ENCODE measurements at places on chromosomes 6 and 20. TPM values are rescaled to one million over a fixed set of nuclear protein-coding genes. Genes with fewer than 3 reads are reported as not detected.

DNA sequence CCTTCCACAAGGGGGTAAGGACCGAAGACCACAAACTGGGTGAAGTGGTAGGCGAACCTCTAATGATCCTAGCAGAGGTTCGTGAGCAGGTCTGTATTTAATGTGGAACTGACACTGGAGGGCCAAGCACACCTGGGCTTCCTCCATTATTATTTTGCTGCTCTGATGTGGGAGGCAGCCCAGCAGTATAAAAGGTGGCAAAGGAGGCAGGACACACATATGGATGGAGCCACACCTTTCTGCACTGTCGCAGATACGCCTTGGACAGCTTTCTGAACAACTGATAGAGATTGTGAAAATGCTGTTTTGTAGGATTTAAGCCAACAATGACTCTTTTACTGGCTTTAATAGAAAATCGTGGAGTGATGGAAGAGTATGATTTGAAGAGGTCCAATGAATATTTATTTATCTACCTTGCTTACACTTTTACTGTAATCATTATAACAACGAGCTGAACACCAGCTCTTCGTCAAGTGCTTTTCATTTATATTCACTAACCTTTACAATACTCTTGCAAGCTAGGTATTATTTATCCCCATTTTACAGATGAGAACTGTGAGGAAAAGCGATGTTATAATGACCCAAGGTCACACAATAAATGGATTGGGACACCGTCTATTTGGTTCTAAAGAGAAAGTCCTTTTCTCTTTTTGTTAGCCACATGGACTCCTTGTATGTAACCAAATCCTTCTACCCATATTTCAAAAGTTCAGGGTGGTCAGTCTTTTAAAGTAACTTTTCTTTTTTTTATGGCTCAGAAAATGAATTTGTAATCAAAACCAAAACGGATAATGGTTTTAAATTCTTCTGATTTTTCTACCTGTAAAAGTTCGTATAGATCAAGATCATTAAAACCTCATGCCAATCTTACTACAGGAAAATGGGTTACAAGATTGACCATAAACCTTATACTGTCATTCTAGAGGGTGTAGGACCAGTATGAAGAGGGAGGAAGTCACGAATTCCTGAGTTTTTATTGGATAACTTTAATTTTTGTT is 116.9 kb downstream of the UTRN start:
- DNase-seq: no peak

GRCh38 chr20:7346562-7346961 is 579.1 kb downstream of the BMP2 start:
- no peak for DNase-seq

DNA sequence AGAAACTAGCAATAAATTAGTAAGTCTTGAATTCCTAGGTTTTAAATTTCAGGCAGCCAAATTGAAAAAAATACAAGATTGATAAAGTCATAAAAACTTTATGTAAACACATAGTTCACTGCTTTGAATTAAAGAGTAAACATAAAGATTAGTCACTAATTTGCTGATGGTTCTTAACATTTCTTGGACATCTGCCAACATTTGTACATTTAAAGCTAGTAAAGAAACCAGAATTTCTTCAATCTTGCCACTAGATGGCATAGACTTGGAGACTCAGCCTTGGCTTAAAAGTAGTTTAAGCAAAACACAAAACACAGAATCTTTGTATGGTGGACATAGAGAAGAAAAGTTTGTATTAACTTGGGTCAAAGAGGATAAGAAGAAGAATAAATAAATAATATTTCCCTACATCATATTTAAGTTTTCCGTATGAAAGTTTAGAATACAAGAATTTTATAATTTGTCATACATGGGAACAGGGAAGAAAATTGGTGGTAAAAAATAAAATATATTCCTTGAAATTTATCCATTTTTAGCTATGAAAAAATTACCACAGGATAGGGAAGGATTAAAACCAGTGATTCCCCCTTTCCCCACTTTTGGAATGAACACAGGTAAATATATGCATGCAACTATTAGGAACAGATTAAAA is 41.7 kb upstream of the FAM135A start:
- no peak for DNase-seq

Gene VGLL2
- total RNA-seq: not detected

Gene SLC13A3
- 10.7 TPM for total RNA-seq

GRCh38 chr6:119312875-119313338 is 36.7 kb downstream of the MAN1A1 start:
- no peak for DNase-seq

Gene BPIFA1
- not detected for total RNA-seq

GRCh38 chr6:157093536-157093935 is 229.8 kb downstream of the TMEM242 start:
- no peak for DNase-seq

DNA sequence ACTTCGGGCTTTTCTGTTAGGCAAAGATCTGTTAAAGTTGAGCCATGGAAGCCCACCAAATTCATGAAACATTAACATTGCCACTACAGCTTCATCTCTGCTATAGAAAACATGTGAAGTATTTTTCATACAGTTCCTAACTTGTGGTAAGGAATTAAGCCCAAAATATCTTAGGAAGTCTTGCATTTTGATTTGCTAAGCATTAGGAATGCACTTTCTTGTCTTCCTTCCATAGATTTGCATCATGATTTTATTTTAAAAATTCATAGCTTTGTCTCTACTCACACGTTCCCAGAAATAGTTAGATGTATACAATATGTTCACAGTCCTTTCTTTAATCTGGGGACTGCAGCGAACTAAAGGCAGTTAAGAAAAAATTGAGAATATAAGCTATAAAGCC is 325.6 kb downstream of the CENPW start:
- no peak for DNase-seq

Gene KCNB1
- total RNA-seq: 0.83 TPM

DNA sequence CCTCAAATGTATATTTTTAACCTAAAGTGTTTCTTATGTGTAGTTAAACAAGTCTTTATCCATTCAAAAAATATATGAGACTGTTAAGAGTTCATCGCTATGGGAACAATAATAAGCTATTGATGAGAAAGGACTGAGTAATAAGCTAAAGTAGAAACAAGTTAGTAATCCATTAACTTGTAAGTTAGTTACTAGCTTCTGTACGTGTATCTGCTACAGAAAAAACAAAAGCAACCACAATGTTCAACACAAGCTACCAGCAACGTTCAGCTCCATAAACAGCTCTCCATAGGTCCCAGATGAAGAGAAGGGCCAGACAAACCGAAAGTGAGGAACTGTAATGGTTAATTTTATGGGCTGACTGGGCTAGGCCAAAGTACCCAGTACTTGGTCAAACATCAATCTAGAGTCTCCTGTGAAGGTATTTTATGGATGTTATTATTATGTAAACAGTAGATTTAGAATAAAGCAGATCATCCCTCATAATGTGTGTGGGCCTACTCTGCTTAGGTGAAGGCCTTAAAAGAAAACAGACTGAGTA is 33.8 kb upstream of the FAM135A start:
- DNase-seq: no peak

GRCh38 chr6:161480421-161481155 is 206.7 kb upstream of the AGPAT4 start:
- no peak for DNase-seq

DNA sequence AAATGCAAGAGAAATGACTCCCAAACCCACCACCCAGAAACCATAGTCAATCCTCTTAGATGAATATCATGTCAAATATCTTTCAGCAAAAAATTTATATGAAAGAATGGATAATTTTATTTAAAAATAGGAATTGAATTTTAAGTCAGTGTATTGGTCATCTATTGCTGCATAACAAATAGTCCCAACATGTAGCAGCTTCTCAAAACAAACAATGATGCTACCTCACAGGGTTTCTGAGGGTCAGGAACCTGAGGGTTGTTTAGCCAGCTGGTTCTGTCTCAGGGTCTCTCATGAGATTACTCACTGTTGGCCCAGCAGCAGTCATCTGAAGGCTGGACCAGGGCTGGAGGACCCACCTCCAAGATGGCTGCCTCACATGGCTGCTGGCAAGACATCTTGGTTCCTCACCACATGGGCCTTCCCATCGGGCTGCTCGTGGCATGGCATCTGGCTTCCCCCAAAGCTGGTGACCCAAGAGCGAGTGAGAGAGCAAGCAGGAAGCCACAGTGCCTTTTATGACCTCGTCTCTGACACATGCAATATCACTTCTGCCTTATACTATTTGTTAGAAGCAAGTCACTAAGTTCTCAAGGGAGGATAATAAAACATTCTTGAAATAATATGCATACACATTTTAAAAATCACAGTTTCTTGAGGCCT is 36.3 kb downstream of the BANF2 start:
- DNase-seq: no peak

Gene GNAS-AS1
- not detected for total RNA-seq

DNA sequence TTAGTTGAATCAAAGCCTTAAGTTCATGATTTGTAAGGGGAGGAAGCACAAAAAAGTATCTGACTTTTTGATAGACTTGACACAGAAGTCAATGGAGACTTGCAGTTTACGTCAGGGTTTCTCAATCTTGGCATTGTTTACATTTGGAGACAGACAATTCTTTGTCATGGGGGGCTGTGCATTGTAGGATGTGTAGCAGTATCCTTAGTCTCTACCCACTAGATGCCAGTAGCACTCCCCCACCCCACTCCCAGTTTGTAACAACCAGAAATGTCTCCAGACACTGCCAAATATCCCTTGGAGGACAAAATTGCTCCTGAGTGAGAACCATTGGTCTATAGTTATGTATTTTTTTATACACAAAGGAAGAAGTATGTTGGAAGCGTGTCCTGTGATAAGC is 434.1 kb downstream of the RFPL4B start:
- no peak for DNase-seq

Gene RFX6
- total RNA-seq: 0.83 TPM

DNA sequence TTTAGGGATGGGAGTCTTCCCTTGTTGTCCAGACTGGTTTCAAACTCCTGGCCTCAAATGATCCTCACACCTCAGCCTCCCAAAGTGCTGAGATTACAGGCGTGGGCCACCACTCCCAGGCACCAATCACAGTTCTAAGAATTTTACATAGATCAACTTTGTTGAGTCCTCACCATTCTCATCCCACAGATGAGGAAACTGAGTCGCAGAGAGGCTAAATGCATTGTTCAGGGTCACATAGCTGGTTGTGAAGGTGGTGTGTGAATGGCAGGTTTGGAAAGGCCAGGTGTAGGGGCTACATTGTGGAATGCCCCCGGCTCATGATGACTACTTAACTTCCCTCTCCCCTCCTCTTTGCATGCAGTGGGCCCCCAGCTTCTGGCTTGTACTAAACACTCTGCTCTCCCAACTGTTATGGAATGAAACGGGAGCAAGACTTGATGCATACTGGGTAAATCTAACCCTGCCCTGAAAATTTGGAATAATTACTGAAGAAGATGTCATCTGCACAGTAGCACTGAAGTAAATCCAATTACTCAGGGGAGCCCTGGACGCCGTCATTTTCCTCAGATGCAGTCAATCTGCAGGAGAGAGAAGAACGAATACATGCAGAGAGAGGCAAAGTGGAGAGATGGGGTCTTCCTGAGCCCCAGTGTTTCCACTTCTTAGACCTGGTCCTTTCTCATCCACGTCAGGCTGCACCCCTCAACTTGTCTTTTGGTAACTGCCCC is 102.3 kb upstream of the ZNF217 start:
- DNase-seq: no peak

Gene ZKSCAN3
- 2.5 TPM for total RNA-seq

DNA sequence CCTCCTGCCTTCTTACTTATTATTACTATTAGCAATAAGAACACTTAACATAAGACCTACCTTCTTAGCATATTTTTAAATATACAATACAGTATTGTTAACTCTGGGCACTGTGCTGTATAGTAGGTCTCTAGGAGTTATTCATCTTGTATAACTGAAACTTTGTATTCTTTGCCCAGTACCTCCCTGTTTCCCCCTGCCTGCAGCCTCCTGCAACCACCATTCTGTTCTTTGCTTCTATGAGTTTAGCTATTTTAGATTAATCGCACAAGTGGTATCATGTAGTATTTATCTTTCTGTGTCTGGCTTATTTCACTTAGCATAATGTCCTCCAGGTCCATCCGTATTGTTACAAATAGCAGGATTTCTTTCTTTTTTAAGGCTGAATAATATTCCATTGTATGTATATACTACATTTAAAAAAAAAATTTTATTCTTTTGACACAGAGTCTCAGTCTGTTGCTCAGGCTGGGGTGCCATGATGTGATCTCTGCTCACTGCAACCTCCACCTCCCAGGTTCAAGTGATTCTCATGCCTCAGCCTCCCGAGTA is 4.4 kb downstream of the C6orf89 start:
- DNase-seq: no peak

GRCh38 chr6:121210943-121211342 is 123.3 kb downstream of the TBC1D32 start:
- no peak for DNase-seq

Gene TP53TG5
- not detected for total RNA-seq

Gene PPP1R14C
- total RNA-seq: 21.2 TPM

DNA sequence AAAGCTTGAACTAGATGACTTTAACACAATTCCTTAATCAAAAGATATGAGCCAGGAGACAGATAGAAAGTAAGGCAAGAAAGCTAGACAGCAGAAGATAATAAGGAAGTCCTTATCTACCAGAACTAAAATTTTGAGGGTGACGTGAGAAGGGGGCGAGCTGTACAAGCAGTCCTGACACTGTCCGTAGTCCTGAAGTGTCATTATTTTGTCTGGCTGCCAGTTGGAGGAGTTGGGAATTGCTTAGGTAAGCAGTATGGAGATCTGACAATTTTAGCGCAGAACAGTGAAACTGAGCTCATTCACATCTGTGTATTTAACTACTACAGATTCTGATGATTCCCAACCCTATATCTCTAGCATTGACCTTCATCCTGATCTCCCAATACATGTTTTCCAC is 25.8 kb upstream of the CEP85L start:
- no peak for DNase-seq

DNA sequence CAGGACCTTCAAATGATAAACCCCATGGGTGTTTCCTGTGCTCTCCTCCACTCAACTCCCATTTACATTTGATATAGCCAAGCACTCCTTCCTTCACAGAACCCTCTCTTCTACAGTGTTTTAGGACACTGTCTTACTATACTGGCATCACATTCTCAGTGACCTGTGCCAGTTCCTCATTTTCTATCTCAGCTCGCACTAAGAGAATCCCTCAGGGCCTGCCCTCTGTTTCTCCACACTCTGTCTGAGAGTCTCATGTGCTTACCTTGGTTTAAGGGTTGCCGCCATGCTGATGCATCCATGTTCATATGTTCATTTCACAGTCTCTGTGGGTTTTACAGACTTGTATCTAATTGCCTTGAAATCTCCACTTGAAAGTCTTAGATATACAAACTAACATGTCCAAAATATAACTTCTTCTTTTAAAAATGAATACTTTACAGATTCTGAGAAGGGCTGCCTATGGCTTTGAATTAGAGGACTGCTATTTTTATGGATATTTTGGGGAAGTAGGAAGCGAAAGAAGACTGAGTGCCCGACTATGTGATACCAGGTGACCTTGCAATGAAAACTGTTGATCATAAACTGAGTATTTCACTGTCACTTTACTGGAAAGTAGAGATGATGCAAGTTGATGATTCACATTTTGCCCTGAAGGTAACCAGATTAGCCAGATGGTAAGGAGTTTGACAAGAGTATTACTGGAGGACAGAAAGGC is 153.1 kb upstream of the SIM1 start:
- DNase-seq: no peak

Gene RBM12
- 21.1 TPM for total RNA-seq

All from Peyer's patch (tissue), 4 donors.